ENCODE measurements at places on chromosomes 16 and 17.

DNA sequence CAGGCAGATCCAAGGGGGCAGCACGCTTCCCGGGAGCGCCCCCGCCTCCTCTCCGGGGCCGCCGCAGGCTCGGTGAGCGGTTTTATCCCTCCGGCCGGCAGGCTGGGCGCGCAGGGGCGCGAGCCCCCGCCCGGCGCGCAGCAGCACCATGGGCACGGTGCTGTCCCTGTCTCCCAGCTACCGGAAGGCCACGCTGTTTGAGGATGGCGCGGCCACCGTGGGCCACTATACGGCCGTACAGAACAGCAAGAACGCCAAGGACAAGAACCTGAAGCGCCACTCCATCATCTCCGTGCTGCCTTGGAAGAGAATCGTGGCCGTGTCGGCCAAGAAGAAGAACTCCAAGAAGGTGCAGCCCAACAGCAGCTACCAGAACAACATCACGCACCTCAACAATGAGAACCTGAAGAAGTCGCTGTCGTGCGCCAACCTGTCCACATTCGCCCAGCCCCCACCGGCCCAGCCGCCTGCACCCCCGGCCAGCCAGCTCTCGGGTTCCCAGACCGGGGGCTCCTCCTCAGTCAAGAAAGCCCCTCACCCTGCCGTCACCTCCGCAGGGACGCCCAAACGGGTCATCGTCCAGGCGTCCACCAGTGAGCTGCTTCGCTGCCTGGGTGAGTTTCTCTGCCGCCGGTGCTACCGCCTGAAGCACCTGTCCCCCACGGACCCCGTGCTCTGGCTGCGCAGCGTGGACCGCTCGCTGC lies 832 bp downstream of the CDK5R1 start:
- no peak for DNase-seq

DNA sequence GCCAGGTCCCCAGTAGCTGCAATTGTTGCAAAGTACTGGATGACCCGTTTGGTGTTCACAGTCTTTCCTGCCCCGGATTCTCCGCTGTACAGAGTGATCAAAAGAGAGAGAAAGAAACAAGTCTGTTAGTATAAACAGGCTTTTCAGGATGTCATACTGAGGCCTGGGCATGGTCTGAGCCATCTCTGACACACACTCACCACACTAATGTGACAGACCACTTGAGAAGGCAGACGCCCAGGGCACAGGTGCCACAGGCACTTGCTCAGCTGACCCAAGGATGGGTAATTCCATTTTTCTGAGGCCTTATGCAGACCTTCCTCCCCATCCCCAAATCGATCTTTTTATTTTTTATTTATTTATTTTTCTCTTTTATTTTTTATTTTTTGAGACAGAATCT lies 7.5 kb downstream of the MYH3 start:
- no peak for DNase-seq

DNA sequence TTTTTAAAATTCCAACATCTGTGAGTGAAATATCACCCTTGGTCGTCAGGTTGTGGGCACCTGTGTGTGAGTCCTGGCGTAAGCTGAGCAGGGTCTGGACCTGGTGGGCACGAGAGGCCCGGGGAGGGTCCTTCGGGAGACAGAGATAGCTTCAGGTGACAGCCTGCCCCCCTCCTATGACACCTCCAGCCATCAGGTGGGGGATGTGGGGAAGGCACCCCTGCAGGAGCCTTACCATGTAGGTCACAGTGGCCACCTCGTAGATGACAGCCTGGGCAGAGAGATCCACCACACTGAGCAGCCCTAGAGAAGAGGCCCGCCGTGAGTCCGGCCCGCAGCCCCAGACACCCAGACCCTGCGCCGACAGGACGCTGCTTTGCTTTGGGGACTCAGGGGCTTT lies 11.2 kb downstream of the SLC47A2 start:
- DNase-seq = no peak

DNA sequence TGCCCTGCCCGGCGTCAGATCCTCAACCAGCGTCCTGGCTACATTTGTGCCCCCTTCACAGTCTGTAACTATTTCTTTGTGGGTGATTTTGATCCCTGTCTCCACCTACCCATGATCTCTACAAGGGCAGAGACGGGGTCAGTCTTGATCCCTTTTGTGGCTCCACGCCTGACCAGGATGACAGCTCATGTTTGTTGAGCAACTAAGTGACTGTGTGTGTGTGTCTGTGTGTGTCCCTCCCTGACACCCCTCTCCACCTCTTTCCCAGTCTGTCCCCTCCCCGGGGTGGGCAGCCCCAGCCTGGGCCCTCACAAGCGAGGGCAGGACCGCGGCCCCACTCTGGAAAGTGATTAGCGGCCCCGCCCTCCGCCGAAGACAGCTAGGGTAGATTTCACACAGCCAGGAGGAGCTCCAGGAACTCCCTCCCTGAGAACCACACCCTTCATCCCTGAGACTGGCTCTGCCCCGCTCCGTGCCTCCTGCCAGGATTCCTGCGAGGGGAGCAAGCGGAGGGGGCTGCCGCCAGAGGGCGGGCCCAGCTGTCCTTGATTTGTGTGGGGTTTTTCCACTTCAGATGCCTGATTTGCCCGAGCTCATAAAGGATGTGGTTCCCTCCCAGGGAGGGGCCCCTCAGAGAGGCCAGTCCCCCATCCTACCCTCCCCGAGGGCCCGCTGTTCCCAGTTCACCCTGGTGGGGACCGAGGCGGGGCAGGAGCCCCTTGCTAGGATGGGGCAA lies 5.3 kb upstream of the HS3ST6 start:
- DNase-seq = no peak

- DNase-seq = peak; percentile 24
Measured at GRCh38 chr17:81866440-81867169, 4.5 kb downstream of the ARHGDIA start.

- DNase-seq = no peak
Measured at GRCh38 chr16:57226701-57227621, 18.1 kb upstream of the ARL2BP start.

- peak; percentile 84 for DNase-seq
Measured at GRCh38 chr17:39755554-39756379, 18.0 kb downstream of the GRB7 start.

DNA sequence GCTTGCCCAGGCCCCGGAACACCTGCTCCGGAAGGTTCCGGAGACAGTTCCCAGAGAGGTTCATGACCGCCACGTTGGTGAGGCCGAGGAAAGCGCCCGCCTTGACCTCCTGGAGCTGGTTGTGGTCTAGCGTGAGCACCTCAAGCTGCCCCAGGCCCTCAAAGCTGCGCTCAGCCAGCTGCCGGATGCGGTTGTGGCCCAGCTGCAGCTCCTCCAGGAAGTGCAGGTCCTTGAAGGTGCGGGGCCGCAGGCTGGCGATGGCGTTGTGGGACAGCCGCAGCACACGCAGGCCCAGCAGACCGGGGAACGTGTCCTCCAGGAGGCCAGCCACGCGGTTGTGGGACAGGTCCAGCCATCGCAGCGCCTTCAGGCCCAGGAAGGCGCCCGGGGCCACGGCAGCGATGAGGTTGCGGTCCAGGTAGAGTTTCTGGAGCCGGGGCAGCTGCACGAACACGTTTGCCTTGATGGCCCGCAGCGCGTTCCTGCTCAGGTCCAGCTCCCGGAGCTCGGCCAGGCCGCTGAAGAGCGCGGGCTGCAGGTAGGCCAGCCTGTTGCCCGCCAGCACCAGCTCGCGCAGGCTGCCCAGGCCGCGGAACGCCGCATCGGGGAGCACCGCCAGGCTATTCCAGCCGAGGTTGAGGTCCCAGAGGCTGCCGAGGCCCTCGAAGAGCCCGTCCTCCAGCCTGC lies 2.1 kb downstream of the IGFALS start:
- no peak for DNase-seq

- no peak for DNase-seq
Measured at GRCh38 chr16:26658486-26658885, 408.2 kb upstream of the C16orf82 start.

DNA sequence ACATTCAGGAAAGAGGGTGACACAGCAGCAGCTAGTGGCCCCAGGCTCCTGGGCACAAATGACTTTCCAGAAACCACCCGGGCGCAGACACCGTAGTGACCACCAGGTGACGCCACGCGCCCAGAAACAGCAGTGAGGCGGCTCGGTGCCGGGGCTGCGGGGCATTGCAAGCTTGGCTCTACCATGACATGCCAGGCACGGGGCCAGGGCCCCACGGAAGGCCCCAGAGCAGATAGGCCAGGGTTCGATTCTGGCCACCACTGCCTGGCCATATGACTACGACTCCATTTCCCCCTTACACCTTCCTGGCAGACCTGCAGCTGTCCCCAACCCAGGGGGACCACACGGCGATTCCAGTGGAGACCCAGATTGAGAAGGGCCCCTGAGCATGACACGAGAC lies 6.7 kb downstream of the RHBDF1 start:
- peak; percentile 78 for DNase-seq

DNA sequence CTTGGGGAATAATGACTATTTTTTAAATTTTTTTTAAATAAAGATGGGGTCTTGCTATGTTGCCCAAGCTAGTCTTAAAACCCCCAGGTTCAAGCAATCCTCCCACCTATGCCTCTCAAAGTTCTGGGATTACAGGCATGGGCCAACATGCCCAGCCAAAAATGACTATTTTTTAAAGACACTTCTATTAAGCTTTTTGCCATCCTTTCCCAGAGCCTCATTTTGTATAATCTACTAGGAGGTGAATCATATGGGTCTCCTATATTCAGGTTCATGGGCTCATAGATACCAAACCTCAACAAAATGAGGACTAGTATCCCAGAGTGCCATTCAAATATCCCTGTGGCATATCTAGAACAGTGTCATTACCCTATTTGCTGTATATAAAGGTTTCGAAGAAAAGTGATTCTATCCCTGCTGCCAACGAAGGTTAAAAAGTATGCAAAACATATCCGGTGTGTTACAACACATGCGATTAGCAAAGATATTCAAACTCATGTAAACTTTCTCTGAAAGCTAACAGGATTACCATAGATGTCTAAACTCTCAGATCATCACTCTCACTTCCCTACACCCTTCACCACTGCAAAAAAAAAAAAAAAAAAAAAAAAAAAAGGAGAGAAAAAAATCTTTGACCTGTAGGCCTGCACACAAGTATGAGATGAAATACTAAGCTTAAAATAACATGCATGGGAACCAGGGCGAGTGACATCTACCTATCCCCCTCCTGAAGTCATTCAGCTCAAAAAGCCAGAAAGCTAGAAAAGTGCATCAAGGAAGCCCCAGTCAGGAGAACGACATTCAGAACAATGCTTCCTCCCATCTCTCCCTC lies 23.5 kb downstream of the XPO6 start:
- no peak for DNase-seq

DNA sequence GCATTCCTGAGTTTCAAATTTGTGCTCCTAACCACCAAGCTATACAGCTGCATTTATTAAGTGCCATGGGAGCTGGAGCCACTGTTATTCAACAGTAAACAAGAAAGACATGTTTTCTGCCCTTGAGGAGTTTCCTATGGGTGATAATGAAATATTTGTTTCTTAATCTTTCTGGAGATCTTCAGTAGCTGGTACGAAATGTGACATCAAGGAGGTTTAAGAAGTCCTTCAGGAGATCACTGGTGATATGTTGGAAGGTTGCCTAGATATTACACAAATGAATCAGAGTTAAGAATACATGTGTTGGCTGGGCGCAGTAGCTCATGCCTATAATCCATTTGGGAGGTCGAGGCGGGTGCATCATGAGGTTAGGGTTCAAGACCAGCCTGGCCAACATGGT lies 14.9 kb downstream of the RHOT1 start:
- no peak for DNase-seq

DNA sequence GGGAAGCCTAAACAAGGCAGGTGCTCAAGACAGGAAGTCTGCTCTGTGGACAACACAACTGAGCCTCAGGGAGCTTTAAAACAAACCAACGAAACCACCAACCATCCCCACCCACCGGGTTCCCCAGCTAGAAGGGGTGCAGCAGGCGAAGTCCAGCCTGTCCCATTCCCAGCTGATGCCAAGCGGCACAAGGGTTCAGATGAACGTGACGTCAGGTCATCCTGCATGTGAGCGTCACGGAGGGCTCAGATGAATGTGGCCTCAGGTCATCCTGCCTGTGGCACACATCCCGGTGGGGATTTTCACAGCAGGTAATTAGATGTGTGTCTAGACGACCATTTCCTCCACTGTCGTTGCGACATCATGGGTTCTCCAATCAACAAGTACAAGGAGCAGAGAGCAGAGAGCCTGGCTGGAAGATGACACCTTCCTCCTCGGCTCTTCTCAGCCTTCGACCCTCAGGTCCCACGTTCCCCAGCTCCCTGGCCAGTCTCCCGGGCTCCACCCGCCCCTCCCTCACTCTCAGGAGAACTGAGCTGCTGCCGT lies 246.5 kb downstream of the FOXL1 start:
- no peak for DNase-seq

DNA sequence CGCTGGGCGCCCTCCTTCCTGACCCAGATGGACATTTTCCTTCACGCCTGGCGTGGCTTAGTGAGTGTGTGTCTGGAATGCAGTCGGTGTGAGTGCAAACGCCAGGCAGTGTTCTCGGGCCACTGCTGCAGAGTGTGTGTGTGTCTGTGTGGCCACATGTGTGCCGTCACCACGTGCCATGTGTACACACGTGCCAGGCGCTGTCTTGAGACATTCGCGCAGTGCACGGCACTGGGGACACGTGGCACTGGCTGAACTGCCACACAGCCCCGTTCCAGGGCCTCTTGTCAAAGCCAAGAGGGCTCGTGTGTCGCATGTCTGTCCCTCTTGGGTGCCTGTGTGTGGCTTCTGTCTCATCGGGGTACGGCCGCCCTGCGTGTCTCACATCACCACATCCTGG lies 28.8 kb downstream of the MAPK8IP3 start:
- DNase-seq = no peak

- DNase-seq = no peak
Measured at GRCh38 chr17:34318474-34318873, 761 bp upstream of the CCL8 start.

DNA sequence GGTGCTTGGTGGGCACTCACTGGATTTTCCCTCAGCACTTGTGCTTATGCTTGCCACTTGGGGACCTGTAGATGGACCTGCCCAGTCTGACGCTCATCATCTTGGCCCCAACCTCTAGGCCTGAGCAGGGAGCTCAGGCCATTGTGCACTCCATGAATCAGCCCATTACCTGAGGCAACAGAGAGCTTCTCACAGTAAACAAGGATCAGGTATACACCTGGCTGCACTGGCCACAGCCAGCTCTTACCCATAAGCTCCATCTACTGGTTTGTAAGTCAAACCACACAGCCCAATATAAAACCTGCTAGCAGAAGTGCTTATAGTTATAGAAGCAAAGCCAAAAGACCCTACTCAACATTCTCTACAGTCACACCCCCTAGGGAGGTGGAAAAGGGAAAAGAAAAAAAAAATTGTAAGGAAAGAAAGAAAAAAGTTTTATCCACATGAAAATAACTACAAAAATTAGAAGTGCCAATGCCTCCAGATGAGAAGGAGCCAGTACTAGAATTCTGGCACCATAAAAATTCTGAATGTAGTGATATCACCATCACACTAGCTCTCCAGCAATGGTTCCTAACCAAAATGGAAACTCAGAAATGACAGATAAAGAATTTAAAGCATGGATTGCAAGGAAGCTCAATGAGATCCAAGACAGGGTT lies 87.8 kb upstream of the CDH5 start:
- no peak for DNase-seq

- DNase-seq = no peak
Measured at GRCh38 chr16:59404509-59404908, 670.4 kb upstream of the GOT2 start.

- no peak for DNase-seq
Measured at GRCh38 chr17:57906910-57907309, 48.3 kb downstream of the CUEDC1 start.

- DNase-seq = peak; percentile 10
Measured at GRCh38 chr17:66633317-66633965, 201.5 kb upstream of the CACNG5 start.
